GM12864 (cell line): ENCODE measurements at places on chromosomes 16 and 17.

- no peak for DNase-seq
These were observed 64.7 kb downstream of the CDH11 start for GRCh38 chr16:65057184-65057583.

DNA sequence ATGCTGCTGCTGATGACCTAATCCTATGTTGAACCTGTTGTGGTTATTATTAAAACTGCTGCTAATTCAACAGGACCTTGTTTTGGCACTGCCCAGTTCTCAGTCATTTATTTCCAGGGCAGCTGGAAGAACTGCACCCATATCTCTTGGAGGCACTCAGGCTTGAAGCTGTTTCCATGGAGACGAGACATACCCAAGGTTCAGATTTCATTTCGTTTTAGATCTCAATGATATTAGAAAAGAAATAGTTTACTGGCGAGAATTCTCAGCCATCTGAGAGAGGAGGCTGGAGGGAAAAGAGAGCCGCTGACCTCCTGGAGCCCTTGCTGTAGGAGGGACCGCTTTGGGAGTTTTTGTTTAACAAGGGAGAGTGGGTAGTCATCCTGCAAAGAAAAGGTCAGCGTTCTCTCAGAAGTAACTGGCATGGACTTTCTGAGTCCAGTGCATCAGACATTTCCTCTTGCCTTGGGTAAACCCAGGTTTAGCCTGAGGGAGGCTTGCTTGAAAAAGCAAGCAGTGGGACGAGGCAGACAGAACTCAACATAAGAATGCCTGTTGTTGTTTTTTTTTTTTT lies 75.4 kb downstream of the YPEL2 start:
- DNase-seq = no peak

- DNase-seq = no peak
These were observed 321.5 kb downstream of the MAP2K4 start for GRCh38 chr17:12342161-12342560.

DNA sequence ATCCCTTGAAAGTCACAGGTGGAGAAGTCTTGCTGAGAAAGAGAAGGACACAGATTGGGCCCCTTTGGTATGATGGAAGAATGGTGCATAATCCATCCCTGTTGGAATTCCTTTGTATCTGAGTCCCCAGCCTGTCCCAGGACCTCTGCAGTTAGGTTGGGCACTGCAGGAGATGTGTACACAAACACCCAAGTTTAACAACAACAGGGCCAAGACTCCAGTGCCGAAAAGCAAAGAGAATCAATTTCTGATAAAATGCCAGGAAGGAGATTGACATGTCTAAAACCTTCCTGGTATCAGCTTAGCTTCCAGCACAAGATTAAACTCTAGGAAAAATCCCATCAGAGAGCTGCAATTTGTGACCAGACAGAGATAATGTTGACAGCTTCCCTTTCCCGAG lies 32.9 kb downstream of the KATNIP start:
- DNase-seq = no peak

DNA sequence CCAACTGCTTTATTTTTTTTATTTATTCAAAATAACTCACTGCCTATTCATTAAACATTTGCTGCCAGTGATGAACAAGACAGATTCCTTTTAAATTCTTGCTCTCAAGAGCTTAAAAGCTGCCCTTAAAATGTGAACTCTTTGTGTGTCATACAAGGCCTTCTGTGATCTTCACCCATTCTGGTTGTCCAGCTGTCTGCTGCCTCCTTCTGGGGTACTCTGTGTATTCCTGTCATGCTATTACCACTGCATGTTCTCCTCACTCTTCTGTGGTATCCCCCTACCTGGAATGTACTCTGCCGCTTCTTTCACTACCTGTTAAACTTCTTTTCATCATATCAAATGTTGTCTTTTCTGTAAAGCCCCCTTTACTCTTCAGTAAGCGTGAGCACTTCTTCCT lies 165.8 kb downstream of the CHD9 start:
- no peak for DNase-seq

- DNase-seq = no peak
These were observed 12.4 kb downstream of the ZSCAN10 start for GRCh38 chr16:3086596-3087242.

- no peak for DNase-seq
These were observed 3.6 kb downstream of the COG1 start for GRCh38 chr17:73196500-73196899.

DNA sequence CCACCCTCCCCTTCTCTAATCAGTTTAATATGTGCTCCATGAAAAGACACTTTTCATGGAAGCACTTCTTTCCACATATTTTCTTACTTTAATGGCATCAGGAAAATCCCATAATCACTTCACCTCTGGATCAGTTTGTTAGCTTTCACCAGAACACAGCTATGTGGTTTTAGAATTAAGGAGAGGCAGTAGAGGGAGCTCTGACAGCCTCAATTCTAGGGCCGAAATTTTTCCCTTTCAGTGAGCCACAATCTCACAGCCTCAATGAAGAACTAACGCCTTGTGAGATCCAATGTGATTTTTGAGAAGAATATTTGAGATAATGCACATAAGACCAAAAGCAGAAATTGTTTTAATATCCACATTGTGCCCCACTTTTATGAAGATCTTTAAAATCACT lies 1494.0 kb upstream of the CDH8 start:
- no peak for DNase-seq

- DNase-seq = no peak
These were observed 6.8 kb upstream of the FLYWCH1 start for GRCh38 chr16:2904922-2905240.

DNA sequence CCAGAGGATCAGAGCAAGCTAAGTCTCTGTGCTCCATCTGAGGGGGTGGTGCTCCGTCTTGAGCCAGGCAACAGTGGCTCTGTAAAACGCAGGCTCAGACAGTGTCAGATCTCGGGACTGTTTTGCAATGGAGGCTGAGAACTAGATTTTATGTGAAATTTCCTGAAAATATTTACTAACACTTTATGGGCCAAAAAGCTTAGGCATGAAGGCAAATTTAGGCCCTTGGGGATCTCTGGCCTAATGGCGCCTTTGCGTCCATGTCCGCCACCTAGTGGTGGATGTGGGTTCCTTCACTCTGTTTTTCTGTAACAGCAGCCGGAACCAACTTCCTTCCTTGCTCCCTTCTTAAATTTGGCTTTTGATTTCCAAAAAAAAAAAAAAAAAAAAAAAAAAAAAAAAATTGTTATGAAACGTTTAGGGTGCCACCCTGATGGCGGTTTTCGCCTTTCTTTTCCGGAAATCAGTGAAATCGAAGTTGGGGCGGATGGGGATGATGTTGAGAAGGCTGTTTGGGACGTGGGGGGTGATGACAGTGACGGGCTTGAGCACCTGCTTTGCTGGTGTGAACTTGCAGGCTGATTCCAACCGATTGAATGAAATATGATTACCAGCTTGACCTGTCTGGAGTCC lies 14.0 kb upstream of the ELAC2 start:
- DNase-seq = peak; percentile 19

DNA sequence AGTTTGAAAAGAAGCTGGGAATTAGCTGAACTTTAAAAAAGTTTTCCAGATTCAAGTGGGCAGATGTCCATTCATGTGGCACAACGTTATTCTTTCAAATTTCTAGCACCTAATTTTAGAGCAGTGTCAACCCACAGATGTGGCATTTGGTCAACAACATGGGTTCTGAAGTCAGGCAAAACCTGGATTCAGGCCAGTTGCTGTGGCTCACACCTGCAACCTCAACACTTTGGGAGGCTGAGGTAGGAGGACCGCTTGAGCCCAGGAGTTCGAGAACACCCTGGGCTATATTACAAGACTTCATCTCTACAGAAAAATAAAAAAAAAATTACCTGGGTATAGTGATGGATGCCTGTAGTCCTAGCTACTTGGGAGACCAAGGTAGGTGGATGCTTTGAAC lies 380.2 kb upstream of the SALL1 start:
- no peak for DNase-seq

DNA sequence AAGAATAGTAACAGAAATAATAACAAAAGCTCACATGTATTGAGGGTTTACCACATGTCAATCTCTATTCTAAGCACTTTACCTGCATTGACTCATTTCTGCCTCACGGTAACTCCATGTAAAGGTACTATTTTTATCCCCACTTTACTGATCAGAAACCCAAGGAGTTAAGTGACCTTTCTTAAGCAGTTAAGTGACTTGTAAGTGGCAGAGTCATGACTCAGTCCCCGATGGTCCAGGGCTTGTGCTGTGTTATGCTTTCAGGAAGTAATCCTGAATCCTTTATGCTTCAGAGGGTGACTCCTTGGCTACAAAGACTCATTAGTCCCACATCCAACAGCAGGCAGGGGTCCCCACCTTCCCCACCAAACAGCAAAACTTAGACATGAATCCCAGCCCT lies 66.5 kb downstream of the MRM1 start:
- no peak for DNase-seq

- no peak for DNase-seq
These were observed 134.4 kb downstream of the C16orf95 start for GRCh38 chr16:87182759-87183158.

- no peak for DNase-seq
These were observed 518 bp downstream of the MT1E start for GRCh38 chr16:56625943-56626654.

DNA sequence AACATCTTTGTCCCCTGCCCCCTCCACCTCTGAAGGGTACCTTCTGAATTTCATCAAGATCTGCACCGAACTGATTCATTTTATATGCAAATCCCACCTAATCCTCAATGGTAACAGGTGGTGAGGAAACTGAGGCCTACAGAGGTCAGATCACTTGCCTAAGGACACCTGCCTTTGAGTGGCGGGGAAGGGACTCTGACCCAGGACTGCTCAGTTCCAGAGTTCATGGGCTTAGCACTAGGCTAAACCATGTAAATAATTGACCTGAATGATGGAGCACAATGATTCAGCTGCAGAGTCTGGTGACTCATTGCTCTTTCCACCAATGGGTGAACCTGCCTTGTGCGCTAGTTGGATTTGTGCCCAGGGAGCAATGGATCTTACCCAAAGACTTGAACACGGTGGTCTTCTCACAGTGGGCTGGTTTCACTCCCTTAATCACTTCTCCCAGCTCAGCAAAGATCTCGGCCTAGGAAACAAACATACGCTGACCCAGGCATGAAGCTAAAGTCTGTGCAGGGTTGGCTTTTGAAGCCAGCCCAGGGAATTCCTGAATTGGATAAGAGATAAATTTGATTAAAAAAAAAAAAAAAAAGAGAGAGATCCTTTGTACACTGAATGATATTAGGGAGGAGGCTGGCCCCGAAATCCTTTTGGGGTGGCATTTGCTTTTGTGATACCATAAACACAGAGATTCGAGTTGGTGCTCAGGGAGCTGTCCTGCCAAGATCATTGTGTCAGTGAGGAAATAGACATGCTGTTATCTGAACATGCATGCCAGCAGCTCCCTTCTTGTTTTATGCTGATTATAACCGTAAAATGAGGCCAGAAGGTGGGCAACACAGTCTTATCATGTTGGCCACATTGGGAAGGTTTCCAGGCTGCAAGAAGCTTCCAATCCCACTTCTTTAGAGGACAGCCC lies 17.0 kb downstream of the CRYM start:
- DNase-seq = no peak

DNA sequence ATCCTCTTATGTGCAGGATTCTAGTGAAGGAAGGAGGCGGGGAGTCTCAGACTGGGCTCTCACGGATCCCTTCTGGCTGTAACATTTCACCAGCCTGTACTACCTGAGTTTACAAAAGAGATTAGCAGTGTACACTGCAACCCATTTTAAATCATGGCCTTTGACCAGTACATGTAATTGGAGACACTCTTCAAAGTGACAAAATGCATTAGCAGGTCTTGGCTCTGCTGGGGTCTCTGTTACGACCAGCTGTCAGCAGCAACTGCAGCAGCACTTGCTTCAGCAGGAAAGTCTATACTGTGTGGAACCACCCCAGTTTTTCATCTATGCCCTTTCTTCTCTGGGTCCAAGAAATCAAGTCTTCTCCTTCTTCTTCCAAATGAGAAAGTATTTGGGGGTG lies 322.8 kb upstream of the ASIC2 start:
- DNase-seq = no peak

DNA sequence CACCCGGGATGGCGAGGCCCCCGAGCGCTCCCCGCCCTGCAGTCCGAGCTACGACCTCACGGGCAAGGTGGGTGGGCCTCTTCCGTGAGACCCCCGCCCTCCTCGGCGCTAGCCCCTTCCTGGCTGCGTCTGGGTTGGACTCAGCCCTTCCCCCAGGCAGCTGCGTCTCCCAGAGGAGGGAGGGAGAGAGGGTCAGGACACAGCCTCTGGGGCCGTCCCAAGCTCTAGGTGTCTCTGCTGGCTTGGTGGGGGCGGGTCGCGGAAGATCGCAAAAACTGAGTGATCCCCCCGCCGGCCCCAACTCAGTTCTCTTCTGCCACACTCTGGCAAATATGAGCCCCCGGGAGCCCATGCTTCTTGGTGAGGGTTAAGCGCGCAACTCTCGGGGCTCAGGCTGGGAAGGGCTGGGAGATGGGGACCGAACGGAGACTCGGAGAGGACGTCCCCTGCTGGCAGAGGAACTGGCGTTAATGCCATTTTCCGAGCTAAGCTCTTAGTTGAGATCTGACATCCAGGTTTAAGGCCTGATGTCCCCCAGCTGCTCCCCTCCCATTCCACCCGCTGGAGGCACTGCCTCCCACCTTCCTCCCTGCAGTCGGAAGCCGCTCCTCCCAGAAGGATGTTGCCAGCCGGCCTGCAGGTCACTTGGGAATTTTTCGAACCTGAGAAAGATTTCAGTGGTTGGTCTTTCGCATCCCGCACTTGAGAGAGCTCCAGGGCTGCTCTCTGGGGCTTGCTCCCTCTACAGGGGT lies 419 bp downstream of the RAB37 start:
- DNase-seq = no peak

- DNase-seq = no peak
These were observed 957 bp downstream of the OXLD1 start for GRCh38 chr17:81665205-81666091.
